ENCODE measurements at places on chromosomes 3 and 15.

DNA sequence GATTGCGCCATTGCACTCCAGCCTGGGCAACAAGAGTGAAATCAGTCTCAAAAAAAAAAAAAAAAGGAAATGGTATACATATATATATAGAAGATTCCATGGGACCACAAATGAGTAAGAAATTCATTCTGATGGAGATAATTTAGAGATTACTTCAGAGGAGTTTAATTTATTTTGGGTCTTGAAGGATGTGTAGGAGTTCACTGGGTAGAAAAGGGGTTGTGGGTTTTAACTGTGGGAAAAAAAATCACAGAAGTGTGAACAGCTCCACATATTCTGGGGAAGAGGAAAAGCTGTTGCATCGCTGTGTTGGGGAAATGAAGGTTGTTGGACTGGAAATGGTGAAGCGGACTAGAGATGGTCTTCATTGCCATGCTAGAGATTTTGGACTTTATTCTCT is 4.1 kb upstream of the ICE2 start:
- no peak for DNase-seq

GRCh38 chr3:42749753-42750231 is 23.3 kb downstream of the CCDC13 start:
- DNase-seq = no peak

- no peak for DNase-seq
Observed at GRCh38 chr15:39102431-39102830, 478.4 kb upstream of the THBS1 start.

- no peak for DNase-seq
Observed at GRCh38 chr3:51544011-51544775, 5.7 kb downstream of the RAD54L2 start.

DNA sequence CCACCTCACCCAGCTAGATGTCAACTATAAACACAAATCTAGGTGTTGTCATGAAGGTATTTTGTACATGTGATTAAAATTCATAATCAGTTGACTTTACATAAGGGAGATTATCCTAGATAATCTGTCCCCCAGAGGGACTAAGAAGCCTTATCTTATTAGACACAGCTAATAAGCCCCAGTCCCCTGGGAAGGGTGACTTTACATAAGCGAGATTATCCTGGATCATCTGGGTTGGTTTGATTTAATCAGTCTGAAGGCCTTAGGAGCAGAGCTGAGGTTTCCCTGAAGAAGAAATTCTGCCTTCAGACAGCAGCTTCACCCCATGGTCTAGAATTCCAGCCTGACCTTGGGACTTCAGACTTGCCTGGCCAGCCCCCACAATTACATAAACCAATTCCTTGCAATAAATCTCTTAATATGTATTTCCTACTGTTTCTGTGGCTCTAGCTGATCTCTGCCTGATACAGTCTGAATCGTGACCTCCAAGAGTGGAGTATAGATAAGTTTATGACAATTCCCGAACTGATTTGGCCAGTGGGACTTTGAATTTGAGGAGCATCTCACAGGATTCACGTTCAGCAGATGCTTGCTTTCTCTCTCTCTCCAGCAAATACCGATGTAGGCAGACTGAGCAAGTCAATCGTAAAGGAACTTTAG is 66.5 kb downstream of the MRPL46 start:
- DNase-seq = no peak

DNA sequence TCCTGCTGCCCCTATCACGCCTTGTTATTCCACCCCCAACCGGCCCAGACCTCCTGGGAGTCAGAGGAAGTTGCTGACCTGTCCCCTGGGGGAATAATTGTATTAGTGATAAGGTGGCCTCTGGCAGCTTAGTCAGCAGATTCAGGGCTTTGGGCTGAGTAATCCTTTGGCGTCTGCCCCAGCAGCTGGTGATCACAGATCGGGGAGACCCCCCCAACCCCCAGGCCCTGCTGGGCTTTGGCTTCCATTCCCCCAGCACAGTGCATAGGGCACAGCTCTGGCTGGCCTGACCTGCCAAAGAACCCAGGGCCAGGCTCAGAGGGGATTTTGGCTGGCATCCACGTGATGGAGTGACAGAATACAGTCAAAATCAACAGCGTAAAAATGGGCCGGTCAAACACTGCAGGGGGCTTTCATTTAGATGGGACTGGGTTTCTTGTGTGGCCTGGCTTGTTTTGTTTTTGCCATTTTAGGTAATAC is 3.9 kb upstream of the NR2E3 start:
- no peak for DNase-seq

DNA sequence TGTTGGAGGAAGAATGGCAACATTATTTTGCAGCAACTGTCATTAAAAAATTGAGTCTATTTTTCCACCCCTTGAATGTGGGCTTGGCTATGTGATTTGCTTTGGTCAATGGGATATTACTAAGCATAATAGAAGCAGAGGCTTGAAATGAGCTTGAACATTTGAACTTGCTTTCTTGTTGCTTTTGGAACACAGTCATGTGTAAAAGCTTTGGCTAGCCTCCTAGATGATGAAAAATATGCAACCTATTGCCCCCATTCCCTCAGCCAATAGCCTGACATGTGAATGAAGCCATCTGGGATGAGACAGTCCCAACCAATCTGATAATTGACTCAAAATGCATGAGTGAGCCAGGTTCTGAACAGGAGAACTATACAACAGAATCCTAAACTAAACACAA is 78.4 kb downstream of the PLSCR2 start:
- DNase-seq = no peak

DNA sequence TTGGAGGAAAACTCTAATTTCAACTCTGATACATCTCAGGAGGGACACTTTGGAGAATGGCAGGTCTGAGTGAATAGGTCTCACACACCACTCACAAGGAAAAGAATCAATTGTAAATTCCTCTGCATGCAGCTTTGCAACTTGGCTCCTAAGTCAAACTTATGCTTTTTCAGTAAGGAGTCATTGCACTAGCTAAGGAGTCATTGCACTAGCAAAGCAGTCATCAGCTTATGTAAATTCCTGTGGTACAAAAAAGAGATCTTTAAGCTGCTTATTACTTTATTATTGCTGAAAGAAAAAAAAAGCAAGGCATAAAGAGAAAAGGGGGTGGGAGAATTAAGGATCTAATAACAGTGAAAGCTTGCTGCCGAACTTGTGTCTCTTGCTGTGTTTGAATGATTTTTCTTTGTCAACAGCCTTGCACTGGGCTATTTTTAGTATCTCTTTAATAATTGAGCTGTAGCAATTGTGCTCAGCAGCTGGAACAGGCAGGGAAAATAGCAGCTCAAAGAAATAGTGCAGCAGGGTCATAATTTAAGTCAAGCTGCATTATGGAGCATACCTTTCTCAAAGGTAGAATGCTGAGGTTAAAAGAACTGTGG is 154.3 kb upstream of the ARPP21 start:
- no peak for DNase-seq

DNA sequence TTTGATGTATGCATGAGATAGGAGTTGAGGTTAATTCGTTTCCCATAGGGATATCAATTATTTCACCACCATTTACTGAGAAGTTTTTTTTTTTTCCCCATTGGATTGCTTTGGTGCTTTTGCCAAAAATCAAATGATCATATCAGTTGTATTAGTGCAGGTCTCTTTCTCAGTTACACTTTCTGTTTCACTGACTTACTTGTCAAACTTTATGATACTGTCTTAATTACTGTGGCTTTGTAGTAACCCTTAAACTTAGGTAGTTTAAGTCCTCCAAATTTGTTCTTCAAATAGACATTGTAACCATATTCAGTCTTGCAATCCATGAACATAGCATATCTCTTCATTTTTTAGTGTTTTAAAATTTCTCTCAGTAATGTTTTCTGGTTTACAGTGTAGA is 259.9 kb upstream of the SLCO3A1 start:
- no peak for DNase-seq

GRCh38 chr3:108959017-108959416 is 5.3 kb upstream of the GUCA1C start:
- DNase-seq = no peak

- no peak for DNase-seq
Observed at GRCh38 chr3:98601180-98601579, 7.8 kb upstream of the CPOX start.

GRCh38 chr3:82208002-82208710 is 446.7 kb upstream of the GBE1 start:
- DNase-seq = no peak

GRCh38 chr3:194953291-194953690 is 267.6 kb downstream of the FAM43A start:
- DNase-seq = no peak

GRCh38 chr3:186882150-186882524 is 39.6 kb downstream of the ADIPOQ start:
- no peak for DNase-seq

DNA sequence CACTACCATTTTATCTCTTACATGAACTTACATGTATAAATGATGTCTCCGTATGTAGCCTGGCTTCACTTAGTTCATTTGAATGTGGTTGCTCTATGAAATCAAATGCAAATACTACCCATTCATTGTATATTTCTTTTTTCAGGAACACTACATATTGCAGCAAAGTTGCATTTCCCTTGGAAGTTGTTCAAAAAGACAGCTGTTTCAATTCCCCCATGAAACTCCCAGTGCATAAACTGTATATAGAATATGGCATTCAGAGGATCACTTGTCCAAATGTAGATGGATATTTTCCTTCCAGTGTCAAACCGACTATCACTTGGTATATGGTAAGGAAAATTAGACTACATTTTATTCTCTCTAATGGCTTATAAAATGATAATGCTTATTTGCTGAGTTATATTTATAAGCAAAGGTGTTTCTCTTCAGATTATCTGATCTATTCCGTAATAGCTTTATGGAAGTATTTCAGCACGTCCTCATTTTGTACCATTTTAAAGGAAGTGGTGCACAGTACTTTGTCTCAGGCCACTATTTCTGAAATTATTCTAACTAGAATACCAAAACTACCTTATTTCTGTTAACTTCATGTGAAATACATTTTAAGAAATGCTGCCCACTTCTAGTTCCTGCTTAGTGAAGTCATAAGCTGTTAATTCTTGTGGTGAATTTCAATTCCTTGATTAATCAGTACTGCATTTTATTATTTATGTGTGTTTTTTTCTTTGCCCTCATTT is 95.1 kb downstream of the IL1RAP start:
- no peak for DNase-seq

GRCh38 chr3:30611613-30612436 is 5.4 kb downstream of the TGFBR2 start:
- DNase-seq = no peak

- DNase-seq = no peak
Observed at GRCh38 chr3:53695324-53695690, 150.9 kb downstream of the CHDH start.

DNA sequence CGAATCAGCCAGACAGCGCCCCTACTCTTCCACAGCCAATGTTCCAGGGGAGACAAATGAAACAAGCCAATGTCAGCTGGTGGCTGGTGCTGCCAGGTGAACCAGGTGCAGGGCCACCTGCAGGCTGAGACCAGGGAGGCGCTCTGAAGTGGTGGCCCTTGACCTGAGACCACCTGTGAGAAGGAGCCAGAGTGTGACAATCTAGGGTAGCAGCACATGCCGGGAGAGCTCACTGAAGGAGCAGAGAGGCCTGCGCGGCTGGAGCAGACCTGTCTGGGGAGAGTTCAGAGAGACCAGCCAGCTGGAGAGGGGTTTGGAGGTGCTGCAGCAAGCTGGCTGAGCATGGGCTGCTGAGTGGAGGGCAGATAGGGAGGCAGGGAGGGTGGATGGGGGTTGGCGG is 693 bp upstream of the STAB1 start:
- DNase-seq = no peak

- DNase-seq = no peak
Observed at GRCh38 chr3:68004091-68004490, 349.7 kb upstream of the SUCLG2 start.

All from stimulated activated CD4-positive, alpha-beta T cell treated with anti-CD3 and anti-CD28 coated beads, Interleukin-15, amount 100 ng/mL, for 1 hour (primary cell).